Stimulated activated CD4-positive, alpha-beta T cell treated with anti-CD3 and anti-CD28 coated beads, Interleukin-12 subunit alpha, Interleukin-12 subunit beta, amount 100 ng/mL, for 48 hours (primary cell): ENCODE measurements at places on chromosomes 7 and 10.

DNA sequence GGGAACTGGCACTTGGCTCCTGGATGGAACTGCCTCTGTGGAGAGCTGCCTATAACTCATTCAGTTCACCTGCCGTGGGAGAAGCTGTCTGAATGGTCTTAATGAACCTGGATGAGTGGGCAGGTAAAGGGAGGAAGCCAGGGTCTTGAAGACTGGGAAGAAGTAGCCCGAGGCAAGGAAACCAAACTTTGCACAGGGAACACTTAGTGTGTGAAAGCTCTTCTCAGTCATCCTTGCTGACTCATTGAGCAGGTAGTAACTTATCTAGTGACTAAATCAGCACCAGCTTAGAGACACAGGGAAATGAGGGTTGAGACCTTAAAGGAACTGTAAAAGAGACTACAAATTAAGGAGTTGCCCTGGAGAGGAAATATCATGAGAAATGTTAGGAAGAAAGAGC lies 9.9 kb downstream of the LRRC4 start:
- DNase-seq: no peak

DNA sequence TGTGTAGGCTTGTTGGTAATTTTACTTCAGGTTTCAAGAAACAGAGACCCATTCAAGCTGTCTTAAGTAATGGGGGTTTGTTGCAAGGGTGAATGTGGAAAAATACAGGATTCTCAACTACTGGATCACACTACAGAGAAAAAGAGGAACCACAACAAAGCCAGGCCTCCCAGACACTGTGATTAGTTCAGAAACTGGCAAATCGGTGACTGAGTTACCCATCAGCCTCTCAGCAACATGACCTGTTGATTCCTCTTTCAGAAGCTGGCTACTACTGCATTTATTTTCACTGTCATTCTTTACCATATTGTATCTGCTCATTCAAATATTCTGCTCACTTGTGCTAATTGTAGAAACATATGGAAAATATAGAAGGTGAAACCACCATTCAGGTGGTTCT lies 16.0 kb downstream of the CCDC71L start:
- DNase-seq: no peak

DNA sequence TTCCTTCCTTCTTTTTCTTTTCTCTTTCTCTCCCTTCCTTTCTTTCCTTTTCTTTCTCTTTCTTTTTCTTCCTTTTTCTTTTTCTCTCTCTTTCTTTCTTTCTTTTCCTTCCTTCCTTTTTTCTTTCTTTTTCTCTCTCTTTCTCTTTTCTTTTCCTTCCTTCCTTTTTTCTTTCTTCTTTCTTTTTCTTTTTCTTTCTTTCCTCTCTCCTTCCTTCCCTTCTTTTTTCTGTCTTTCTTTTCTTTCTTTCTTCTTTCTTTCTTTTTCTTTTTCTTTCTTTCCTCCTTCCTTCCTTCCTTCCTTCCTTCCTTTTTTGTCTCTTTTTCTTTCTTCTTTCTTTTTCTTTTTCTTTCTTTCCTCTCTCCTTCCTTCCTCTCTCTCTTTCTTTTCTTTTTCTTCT lies 136.8 kb downstream of the PTN start:
- no peak for DNase-seq

DNA sequence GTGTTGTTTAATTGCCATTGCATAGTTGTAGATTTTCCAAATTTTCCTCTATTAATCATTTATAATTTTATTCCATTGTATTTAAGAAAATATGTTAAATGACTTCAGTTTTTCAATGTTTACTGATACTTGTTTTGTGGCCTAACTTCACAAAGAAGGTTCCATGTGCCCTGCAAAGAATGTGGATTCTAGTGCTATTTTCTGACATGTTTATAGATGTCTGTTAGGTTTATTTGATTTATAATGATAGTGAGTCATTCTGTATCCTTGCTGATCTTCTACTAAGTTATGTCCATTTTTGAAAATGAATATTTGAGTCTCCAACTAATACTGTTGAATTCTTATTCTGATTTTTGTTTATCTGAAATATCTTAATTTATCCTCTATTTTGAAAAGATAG lies 369.0 kb downstream of the MAGI2 start:
- no peak for DNase-seq

DNA sequence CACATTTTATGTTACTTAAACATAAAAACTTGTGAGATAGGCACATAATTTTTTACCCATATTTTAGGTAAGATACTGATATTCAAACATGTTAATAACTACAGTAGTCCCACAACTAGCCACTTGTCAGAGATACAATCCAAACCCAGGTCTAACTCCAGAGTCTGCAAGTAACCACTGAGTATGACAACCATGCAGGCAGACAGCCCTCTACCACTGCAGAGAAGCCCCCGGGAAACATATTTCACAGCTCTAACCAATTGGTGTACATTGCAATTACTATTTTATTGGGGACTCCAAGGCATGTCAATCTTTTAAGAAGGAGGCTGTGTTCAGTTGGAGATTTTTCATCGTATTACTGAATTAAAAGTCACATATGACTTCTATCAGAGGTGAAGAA lies 107.2 kb upstream of the FAM133B start:
- DNase-seq: no peak

DNA sequence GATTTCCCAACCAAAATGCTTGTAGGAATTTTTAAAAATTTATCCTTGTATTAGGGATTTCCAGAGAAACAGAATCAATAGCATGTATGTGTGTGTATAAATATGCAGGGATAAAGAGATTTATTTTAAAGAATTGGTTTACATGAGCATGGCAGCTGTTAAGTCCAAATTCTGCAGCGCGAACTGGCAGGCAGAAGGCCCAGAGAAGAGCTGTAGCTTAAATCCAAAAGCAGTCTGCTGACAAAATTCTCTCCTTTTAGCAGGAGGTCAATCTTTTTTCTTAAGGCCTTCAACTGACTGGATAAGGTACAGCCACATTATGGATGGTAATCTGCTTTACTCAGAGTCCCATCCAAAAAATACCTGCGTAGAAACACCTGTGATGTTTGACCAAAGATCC lies 42.0 kb downstream of the PRR15 start:
- DNase-seq: no peak

DNA sequence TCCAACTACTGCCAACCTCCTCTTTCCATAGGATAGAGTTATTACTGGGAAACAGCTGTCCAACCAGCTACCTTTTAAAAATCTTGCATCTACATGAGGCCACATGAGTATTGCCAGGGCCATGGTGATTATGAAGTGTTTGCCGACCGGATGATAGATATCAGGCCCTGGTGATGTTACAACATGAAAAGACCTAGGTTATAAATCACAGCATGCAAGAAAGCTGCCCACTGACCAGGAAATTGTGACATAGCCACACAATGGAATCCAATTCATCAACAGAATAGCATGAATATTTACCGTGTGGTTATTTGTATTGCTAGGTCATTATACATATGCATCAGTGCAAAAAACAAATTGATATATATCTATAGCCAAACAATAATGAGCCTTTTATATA lies 517.0 kb downstream of the INHBA start:
- no peak for DNase-seq

DNA sequence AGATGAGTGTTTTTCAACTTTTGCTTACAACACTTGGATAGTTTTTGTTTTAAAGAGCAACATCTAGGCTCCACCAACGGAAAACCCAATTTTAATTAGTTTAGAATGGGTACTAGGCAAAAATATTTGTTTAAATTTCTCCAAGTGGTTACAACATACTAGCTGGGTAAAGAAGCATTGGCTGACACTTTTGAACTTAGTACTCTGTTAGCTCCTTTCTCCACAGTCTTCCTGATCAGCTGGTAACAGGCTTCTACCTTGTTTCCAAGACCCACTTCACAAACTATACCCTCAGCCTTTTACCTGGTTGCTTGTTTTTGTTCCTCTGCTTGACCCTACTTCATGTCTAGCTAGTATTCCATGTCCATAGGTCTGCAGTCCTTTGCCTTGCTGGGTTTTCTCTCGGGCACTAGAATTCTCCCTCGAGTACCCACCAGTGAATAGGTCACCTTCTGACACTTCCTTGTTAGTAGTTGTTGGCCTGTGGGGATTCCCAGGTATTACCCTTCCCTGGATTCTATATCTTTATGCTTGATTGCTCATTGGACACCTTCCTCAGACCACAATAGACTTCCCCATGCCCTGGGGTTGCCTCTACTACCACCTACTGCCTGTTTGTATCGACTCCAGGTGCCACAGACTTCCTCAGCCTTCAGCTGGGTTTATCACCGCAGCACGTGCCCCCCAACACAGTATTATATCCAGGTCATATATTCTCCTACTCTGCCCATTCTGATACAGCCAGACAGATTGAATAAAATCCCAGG lies 42.0 kb downstream of the PRPS1L1 start:
- no peak for DNase-seq

GRCh38 chr7:713488-714230 lies 12.8 kb upstream of the DNAAF5 start:
- no peak for DNase-seq

- no peak for DNase-seq
These were observed 27.9 kb downstream of the BBS9 start for GRCh38 chr7:33157311-33157710.

- DNase-seq: no peak
These were observed 6.2 kb upstream of the IGF2BP3 start for GRCh38 chr7:23476286-23477156.

- DNase-seq: no peak
These were observed 19.1 kb downstream of the PDE1C start for GRCh38 chr7:32051128-32051527.

GRCh38 chr7:30896036-30896435 lies 15.6 kb upstream of the AQP1 start:
- DNase-seq: no peak

GRCh38 chr10:3111621-3112163 lies 44.3 kb downstream of the PFKP start:
- no peak for DNase-seq

DNA sequence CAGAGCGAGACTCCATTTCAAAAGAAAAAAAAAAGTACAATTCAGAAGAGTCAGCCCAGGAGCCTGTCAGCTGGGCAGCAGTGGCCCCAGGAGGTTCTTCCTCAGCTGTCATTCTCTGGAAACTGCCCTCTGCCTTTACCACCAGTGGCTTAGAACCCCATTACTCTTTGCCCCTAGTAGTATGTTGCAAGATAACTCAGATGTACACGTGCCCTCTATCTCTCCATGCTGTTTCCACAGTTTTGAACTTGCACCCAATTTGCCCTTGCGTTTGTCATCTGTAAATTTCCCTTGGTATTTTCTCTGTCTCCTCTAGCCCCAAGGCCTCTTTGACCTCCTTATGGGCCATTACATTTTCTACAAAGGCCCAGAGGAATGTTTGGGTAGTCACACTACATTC lies 56.7 kb upstream of the PRKAR2B start:
- no peak for DNase-seq

- DNase-seq: no peak
These were observed 60.6 kb upstream of the ANTXRL start for GRCh38 chr10:46226232-46226631.

DNA sequence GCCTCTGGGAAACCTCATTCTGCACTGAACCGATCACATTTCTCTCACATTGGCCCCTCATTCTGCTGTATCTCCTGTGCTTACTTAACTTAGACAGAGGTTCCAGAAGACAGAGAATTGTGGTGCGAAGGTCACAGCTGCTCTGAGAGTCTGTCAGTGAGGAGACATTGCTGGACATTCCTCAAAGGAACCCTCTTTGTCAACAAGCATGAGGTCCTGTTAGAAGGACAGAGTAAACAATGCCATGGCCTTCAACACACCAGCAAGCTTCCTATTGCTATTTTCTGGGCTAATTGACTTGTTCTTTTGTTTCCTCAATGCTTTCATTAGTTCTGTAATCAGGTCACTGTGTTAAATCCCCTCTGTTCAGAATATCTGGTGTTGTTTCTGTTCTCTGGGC lies 109.3 kb upstream of the FZD8 start:
- DNase-seq: no peak

GRCh38 chr10:114821915-114822443 lies 399 bp downstream of the FHIP2A start:
- no peak for DNase-seq

DNA sequence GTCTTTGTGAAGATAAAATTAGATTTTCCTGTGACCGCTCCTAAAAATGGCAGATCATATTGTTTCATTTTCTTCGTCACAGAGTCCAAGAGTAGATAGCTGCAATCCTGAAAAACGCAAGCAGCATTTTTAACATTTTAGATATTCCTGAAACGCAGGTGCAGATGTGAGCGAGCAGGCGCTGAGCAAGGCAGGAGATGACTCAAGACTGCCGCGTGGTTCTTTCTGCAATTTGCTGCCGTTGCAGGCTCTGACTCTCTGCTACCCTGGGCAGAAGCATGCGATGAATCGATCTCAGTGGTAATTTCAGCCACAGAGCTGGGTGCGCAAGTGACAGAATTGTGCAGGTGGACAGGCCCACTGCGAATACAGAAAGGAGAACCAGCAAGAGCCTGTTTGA lies 331.9 kb downstream of the ACTR3B start:
- no peak for DNase-seq

- DNase-seq: no peak
These were observed 291.2 kb upstream of the MEOX2 start for GRCh38 chr7:15977663-15978062.

DNA sequence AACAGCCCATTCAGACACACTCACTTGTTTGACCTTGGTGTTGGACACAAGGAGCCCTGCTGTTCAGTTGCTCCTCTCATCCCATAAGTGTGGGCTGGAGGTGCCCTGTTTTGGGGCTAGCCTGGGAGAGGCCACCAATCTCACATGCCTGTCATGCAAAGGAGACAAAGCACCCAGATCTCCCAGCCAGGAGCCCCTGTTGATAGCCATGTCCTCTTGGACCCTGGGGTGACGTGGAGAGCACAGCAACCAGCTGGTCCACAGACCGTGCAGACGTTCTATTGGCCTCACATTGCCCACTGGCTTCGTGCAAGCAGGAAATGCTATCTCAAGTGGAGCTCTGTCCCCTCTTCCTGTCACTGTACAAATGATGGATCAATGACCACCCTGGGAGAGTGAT lies 240.8 kb downstream of the RPS24 start:
- DNase-seq: no peak

DNA sequence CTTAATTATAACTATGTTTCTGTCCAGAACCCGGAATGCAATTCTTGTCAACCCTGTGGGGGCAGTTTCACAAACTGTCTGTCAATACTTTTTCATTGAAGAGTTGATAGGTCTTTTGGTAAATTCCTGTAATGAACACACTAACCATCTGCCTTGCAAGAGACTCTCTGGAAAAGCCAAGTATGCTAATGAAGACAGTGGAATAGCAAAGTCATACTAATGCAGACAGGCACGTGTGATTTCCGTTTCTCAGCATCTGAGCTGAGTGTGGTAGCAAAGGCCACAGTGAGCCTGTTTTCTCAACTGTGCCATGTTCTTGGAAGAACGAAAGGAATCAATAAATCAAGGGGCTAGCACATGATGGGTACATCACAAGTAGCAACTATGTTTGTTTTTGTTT lies 494.1 kb upstream of the NRP1 start:
- no peak for DNase-seq

GRCh38 chr10:132711613-132712121 lies 74.3 kb downstream of the NKX6-2 start:
- DNase-seq: no peak
